ENCODE measurements at places on chromosomes 16 and 17. TPM values are rescaled to one million over a fixed set of nuclear protein-coding genes. Genes with fewer than 3 reads are reported as not detected.
A peak's percentile ranks its signal among the peaks of the same experiment; 100 is the strongest.

The TBC1D3C gene
- not detected for total RNA-seq

The PCGF2 gene
- 20.9 TPM for total RNA-seq

The HOXB3 gene
- total RNA-seq: 10.6 TPM

The C17orf50 gene
- 102 TPM for total RNA-seq

The TK1 gene
- total RNA-seq: 3.9 TPM

The OR4D1 gene
- total RNA-seq: 0.39 TPM

The FBXO39 gene
- total RNA-seq: 19.9 TPM

GRCh38 chr17:64067657-64068056 lies 47.2 kb upstream of the ICAM2 start:
- DNase-seq: no peak
- no peaks in the 10 kb centered on the region for H3K27me3 ChIP-seq
- no peaks in the 10 kb centered on the region for H3K4me1 ChIP-seq
- peaks cover 4% of the 10 kb centered on the region for H3K36me3 ChIP-seq
- no peak overlapping the region for H3K4me3 ChIP-seq

DNA sequence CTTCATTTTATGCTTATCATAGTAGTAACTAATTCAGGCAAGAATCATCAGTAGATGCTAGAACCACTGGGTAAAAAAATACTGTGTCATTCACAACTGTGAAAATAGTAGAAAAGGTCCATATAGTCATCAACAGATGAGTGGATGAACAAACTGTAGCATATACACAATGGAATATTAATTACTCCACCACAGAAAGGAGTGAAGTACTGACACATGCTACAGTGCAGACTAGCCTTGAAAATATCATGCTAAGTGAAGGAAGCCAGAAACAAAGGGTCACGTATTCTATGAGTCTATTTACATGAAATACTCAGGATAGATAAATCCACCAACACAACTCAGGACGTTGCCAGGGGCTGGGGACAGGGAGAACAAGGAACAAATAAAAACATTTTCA lies 13.3 kb downstream of the USP22 start:
- DNase-seq: no peak
- no peak overlapping the region for H3K4me3 ChIP-seq
- H3K4me1 ChIP-seq: peaks cover 37% of the 10 kb centered on the region

DNA sequence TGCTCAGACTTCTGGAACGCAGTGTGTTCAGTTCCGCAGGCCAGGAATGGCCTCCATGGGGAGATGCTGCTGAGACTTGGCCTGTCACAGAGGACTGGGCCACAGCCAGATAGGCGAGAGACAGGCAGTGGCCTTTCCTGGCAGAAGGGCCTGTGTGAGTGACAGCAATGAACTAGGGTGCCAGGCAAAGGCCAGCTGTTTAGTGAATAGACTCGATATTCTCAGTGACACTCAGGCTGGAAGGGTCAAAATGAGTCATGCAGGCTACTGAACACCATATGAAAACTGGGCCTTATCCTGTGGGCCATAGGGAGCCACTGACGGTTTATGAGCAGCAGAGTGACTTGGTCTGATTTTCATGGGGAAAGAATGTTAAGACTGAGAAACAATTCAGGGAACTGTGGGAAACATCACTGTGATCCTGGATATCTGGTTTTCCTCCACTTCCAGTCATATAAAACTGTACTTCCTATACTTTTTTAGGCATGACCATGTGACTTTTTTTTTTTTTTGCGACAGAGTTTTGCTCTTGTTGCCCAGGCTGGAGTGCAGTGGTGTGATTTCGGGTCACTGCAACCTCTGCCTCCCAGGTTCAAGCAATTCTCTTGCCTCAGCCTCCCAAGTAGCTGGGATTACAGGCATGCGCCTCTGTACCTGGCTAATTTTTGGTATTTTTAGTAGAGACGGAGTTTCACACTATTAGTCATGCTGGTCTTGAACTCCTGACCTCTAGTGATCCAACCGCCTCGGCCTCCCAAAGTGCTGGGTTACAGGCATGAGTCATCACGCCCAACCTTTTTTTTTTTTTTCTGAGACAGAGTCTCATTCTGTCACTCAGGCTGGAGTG lies 5.2 kb upstream of the NUBP1 start:
- H3K4me3 ChIP-seq: no peak overlapping the region
- no peaks in the 10 kb centered on the region for H3K36me3 ChIP-seq
- no peaks in the 10 kb centered on the region for H3K4me1 ChIP-seq
- DNase-seq: no peak
- H3K27ac ChIP-seq: no peak overlapping the region

DNA sequence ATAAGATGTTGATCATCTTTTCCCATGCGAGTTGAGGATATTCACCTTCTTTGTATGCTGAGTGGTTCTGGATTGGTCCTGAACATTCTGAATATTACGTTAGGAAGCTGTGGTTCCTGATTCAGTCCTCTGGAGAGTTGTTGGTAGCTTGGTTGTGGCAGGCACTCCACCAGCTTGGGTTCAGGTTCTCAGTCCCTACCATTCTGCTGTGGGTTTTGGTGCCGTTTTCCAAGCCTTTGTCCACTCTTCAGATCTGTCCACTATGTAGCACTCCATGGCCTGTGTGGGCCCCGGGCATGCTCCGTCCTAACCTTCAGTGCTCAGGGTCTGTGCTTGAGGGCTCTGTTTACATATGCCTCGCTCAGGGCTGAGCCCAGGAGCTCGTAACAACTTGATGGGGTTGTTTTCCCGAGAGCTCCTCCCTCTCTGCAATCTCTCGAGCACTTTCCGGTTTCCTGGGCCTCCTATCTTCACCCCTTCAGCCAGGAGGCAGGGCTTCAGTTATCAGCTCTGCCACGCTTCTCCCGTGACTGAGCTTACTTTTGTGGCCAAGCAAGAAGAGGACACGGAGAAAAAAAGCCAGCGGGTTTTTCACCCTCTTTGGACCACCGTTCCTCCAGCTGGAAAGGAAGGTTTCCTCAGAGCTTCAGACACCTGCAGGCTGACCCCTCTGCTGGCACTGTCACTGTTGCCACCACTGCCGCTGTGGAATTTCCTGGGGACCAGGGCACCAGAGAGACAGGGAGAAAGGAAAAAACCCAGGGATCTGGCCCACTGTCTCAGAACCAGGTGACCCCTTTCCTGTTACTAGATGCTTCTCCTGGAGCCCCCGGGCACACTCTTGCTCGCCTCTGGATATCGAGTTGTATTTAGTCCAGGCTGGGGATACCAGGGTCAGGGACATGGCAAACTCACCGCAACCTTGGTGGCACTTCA lies 19.6 kb downstream of the KIAA0513 start:
- peak; percentile 48 for DNase-seq
- H3K4me1 ChIP-seq: peaks cover 23% of the 10 kb centered on the region
- peak overlapping the region; percentile 11 for H3K27ac ChIP-seq
- no peak overlapping the region for H3K4me3 ChIP-seq
- no peaks in the 10 kb centered on the region for H3K36me3 ChIP-seq

- no peak for DNase-seq
- no peak overlapping the region for H3K27ac ChIP-seq
- no peak overlapping the region for H3K4me3 ChIP-seq
Observed at GRCh38 chr17:33273743-33274410, 19.2 kb downstream of the ASIC2 start.

DNA sequence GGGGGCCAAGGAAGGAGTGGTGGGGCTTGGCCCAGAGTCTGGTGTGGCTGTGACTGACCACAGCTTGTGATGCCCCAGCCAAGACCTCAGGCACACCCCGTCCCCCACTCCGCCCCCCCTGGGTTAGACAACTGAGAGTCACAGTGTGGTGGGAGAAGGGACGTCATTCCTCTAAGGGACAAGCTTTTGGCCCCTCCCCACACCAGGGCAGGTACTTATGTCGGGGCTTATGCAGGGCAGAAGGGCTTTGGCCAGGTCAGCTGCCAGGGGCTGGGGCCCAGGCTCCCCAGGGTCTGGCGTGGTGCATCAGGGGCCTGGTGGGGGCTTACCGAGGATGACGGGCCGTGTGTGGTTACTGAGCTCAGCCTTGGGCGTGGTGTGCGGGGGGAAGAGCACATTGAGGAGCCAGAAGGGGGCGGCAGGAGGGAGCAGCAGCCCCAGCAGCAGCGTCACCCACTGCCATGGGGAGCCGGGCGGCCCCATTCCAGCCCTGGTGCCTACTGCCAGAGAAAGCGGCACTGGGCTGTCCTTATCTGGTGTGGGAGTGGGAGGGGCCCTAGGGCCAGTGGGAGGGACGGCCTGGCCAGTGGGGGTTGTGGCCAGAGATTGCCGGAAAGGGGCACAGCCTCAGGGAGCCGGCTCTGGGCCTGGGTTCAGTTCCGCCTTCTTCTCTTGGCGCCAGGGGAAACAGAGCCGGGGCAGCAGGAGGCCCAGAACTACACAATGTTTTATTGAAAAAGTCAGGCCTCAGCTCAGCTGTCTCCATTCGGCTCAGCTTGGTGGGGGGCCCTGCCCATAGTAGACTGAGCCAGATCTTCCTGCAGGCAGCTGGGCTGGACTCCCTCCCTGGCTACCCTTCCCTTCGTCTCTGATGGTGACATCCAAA lies at the start of gene LCAT:
TSS of gene LCAT (minus strand) at position 502 of the 886 bp plus-strand sequence. CDS start at position 483, 19 bp downstream.
- peaks cover 15% of the 10 kb centered on the region for H3K4me1 ChIP-seq
- H3K27me3 ChIP-seq: no peaks in the 10 kb centered on the region
- DNase-seq: peak; percentile 81
- peak within 1 kb of the TSS; percentile 42 for H3K27ac ChIP-seq
- no peaks in the 10 kb centered on the region for H3K36me3 ChIP-seq

DNA sequence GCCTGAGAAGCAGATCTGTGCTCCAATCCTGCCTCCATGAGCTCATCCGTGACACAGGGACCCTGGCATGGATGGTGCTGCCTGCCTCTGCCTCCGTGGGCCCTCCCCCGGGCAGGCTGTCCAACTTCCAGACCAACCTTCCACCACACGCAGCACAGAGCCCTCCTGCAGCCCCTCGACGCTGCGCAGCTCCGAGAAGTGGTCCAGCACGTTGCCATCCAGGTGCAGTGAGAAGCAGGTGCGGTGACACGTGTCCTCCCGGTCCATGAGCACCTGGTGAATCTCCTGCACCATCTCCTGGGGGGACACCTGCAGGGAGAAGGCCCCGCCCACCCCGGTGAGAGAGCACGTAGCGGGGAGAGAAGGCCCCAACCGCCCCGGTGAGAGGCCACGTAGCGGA lies 8.4 kb downstream of the CLUH start:
- no peak for DNase-seq
- H3K27me3 ChIP-seq: no peaks in the 10 kb centered on the region
- H3K4me1 ChIP-seq: peaks cover 14% of the 10 kb centered on the region
- H3K27ac ChIP-seq: no peak overlapping the region
- no peak overlapping the region for H3K4me3 ChIP-seq
- no peaks in the 10 kb centered on the region for H3K36me3 ChIP-seq

- DNase-seq: peak; percentile 52
- no peaks in the 10 kb centered on the region for H3K36me3 ChIP-seq
- peak overlapping the region; percentile 72 for H3K27ac ChIP-seq
Observed at GRCh38 chr17:29588562-29589411, 661 bp downstream of the GIT1 start.

DNA sequence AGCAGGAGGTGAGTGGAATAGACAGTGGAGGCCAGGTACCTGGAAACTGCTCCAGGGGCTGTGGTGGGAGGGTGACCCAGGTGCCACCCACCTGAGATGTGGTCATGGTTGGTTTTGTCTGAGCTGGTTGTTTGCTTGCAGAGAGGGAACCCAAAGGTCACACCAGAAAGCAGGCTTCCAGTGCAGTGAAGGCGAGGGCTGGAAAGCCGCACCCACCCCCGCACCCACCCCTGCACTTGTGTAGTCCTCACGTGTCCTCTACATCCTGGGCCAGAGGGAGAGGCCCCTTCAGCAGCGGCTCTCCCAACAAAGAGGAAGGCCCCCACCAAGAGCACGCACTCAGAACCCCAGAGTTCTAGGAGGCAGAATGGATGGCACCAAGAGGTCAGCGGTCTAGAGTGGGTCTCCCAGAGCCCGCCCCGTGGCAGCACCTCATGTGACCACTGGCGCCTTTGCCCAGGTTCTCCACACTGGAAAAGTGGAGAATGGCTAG lies 92.6 kb upstream of the CBX4 start:
- DNase-seq: no peak
- no peaks in the 10 kb centered on the region for H3K27me3 ChIP-seq
- no peak overlapping the region for H3K27ac ChIP-seq

DNA sequence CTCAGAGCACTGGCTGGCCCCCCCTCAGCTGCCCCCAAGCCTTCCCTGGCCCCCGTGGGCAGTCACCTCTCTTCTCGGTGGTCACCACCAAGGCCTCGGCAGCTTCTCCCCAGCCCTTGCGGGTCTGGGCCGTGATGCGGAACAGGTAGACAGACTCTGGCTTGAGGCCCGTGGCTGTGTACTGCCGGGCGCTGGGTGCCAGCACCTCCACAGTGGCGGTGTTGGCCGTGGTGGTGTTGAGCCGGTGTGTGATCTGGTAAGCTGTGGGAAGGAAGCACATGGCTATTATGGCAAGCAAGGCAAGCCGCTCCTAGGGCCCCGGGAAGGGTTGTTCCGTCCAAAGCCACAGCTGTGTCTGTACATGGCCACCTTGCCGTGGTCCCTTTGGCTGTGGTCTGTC lies 78.4 kb upstream of the CDC42EP4 start:
- no peak for DNase-seq
- H3K4me3 ChIP-seq: no peak overlapping the region
- H3K4me1 ChIP-seq: no peaks in the 10 kb centered on the region
- H3K27me3 ChIP-seq: no peaks in the 10 kb centered on the region
- H3K27ac ChIP-seq: no peak overlapping the region

- H3K4me3 ChIP-seq: no peak overlapping the region
- no peaks in the 10 kb centered on the region for H3K36me3 ChIP-seq
- no peak overlapping the region for H3K27ac ChIP-seq
- DNase-seq: no peak
- H3K4me1 ChIP-seq: no peaks in the 10 kb centered on the region
- no peaks in the 10 kb centered on the region for H3K27me3 ChIP-seq
Observed at GRCh38 chr16:14378689-14379467, 251.2 kb downstream of the PARN start.

- no peaks in the 10 kb centered on the region for H3K4me1 ChIP-seq
- no peak overlapping the region for H3K4me3 ChIP-seq
- no peaks in the 10 kb centered on the region for H3K27me3 ChIP-seq
- no peak for DNase-seq
- H3K27ac ChIP-seq: no peak overlapping the region
Observed at GRCh38 chr16:57708168-57708567, 13.6 kb downstream of the DRC7 start.

GRCh38 chr17:37388266-37388665 lies 12.5 kb downstream of the C17orf78 start:
- H3K27me3 ChIP-seq: no peaks in the 10 kb centered on the region
- no peak overlapping the region for H3K27ac ChIP-seq
- no peak overlapping the region for H3K4me3 ChIP-seq
- H3K4me1 ChIP-seq: no peaks in the 10 kb centered on the region

GRCh38 chr17:4327606-4328005 lies 38.9 kb downstream of the UBE2G1 start:
- no peaks in the 10 kb centered on the region for H3K27me3 ChIP-seq
- no peaks in the 10 kb centered on the region for H3K36me3 ChIP-seq
- no peak for DNase-seq
- H3K4me3 ChIP-seq: no peak overlapping the region
- H3K27ac ChIP-seq: no peak overlapping the region
- H3K4me1 ChIP-seq: peaks cover 2% of the 10 kb centered on the region

DNA sequence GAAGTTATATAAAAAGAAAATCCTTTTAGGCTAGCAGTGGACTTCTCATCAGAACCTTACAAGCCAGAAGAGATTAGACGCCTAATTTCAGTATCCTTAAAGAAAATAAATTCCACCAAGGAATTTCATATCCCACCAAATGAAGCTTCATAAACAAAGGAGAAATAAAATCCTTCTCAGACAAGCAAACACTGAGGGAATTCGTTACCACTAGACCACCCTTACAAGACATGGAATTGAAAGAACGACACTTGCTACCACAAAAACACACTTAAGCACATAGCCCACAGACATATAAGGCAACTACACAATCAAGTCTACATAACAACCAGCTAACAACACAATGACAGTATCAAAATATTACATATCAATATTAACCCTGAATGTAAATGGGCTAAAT lies 299.2 kb downstream of the TOX3 start:
- no peak overlapping the region for H3K4me3 ChIP-seq
- no peak for DNase-seq
- H3K27ac ChIP-seq: no peak overlapping the region
- H3K27me3 ChIP-seq: no peaks in the 10 kb centered on the region
- H3K36me3 ChIP-seq: no peaks in the 10 kb centered on the region
- H3K4me1 ChIP-seq: no peaks in the 10 kb centered on the region
